ENCODE measurements at places on chromosomes 5 and 9.

- DNase-seq, result no peak
Measured at GRCh38 chr9:136671646-136672430, 9.1 kb downstream of the EGFL7 start.

GRCh38 chr9:130120299-130120587, 52.0 kb upstream of the NCS1 start:
- DNase-seq, result no peak

- no peak for DNase-seq
Measured at GRCh38 chr5:160903076-160903475, 51.1 kb upstream of the ATP10B start.

DNA sequence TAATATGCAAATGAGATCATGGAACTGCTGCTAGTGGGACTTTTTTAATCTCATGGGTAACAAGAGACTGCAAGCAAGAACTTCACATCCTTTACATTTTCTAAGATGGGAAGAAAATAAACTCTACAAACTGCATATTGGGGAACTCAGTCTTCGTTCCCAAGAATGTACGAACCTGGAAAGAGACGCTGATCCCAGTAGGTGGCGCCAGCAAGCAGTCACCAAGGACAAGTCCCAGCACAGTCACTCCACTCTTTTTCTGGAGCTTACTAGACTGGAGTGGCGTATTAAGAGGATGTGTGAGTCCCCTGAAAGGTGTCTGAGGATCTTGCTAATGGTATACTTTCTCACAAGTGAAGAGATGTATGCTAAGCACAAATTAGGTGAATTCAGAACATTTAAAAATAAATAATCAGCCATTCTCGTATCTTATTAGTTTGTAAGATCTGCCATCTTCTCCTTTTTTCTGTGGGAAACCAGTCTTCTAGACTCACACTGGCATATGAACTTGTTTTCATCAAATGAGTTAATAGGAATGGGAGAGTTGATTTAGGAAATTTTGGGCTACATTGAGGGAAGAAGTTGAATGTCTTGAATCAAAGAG, 16.0 kb upstream of the PUM3 start:
- no peak for DNase-seq

DNA sequence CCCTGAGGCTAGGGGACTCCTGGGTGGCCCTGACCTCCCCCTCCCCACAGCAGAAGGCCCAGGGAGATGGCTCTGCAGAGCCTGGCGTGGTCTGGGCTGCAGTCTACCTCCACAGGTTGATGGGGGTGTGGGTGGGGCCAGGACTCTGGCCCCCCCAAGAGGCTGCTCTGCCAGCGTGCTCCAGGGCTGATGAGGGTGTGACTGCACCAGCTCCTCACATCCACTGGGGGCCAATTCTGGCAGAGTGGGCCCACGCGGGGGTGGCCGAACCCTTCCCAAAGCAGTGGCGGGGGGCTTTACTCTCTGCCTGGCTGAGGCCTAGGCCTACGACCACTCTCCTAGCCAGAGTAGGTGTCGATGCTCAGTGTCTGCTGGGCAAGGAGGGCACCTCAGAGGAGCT, 28.0 kb upstream of the UBAC1 start:
- DNase-seq, result no peak

DNA sequence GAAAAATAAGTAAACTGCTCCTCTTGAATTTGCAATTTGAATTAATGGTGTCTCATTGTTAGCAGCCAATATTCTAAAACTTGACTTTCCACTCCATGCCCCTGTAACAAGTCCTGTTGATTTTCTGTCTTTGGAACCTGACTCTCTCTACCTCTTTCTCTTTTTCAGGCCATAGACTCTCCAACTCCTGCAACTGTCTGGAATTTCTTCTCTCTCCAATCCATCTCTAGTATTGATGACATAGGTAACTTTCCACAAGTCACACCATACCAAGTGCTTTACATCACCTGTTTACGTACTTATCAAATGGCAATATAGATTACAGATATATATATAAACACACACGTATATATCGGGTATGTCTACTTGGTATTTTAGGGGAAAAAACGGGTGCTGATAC, 923 bp downstream of the C5orf34 start:
- DNase-seq, result no peak

DNA sequence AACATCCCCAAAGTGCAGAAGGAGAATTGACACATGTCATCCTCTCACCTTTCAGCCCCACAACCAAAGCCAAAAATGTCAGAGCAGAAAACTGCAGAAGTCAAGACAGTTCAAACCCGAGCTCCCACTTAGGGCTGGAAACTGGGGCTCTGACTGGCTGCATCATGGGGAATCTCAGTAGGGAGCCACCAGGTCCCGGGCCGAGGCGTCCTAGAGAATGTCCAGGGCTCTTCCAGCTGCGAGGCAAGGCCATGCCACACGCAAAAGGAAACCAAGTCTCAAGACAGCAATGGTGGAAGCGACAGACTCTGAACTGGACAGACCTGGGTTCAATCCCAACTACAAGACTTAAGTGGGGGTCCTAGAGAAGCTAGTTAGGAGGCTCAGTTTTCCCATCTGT, 13.8 kb downstream of the SH3PXD2B start:
- no peak for DNase-seq

DNA sequence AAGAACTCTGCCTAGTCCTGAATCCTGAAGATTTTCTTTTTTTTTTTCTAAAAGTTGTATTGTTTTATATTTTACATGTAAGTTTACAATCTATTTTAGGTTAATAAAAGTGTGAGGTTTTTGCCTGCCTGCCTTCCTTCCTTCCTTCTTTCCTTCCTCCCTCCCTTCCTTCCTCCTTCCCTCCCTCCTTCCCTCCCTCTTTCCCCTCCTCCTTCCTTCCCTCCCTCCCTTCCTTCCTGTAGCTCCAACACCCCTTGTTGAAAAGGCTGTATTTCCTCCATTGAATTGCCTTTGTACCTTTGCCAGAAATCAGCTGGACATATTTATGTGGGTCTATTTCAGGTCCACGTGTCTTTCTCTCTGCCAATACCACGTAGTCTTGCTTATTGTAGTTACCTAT, 46.6 kb downstream of the CACNA1B start:
- DNase-seq, result no peak

DNA sequence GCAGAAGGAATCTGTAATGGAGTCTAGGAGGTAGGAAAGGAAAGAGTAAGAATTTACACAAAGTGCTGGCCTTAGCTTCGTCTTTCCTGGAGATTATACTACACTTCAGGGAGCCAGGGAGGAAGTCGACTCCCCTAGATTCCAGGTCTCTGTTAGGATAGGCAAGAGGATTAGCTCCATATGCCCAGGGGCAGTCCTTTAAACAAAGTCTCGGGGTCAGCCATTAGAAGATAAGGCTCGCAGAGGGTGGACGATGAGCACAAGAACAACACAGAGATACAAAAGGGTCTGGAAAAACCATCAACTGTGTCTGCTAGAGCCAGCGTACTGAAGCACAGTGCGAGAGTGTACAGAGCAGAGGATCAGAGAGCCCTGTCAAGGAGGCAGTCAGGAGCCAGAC, 344.7 kb upstream of the TNC start:
- DNase-seq, result no peak
